Activated effector memory CD4-positive, alpha-beta T cell treated with Interleukin-2 at 50 U/mL for 16 hours (primary cell): ENCODE measurements at places on chromosomes 4 and X.

DNA sequence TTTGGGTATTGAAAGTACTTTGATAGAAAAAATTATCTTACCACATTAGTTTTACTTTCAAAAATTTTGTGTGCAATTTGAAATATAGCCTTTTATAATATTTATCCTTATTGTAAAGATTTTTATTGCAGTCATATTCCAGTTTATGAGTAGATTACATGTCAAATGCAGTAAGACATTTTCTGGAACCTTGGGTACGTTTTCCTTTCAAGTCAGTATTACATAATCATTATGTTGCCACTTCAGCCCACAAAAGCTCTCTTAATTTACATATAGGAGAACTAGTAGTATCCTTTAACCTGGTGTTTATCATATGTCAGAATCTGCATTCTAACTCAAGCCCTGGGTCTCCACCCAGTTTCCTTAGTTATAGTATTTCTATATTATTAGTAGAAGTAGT lies 98.5 kb downstream of the CENPC start:
- no peak for DNase-seq

GRCh38 chrX:123713841-123714240 lies 19.0 kb downstream of the THOC2 start:
- no peak for DNase-seq

GRCh38 chr4:24630937-24631336 lies 46.6 kb upstream of the DHX15 start:
- no peak for DNase-seq

GRCh38 chr4:86927843-86928395 lies 6.9 kb upstream of the AFF1 start:
- DNase-seq = no peak

DNA sequence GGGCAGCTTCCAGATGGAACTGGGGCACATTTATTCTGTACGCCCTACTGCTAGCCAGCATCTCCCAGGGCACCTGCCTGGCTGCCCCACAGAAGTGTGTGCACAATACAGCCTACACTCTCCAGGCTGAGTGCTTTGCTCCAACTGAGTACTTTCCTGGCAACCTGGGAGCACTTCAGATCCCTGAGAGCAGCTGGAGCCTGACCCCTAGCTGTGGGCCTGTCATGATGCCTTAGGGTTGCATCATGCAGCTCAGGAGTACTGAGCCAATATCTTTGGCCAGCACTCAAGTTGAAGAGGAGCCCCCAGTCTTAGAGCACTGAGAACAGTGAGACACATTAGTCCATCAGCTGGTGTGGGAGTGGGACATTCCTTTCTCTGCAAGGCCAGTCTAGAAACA lies 321.9 kb downstream of the CFAP47 start:
- no peak for DNase-seq

- no peak for DNase-seq
Observed at GRCh38 chr4:101701551-101701950, 89.0 kb upstream of the BANK1 start.

DNA sequence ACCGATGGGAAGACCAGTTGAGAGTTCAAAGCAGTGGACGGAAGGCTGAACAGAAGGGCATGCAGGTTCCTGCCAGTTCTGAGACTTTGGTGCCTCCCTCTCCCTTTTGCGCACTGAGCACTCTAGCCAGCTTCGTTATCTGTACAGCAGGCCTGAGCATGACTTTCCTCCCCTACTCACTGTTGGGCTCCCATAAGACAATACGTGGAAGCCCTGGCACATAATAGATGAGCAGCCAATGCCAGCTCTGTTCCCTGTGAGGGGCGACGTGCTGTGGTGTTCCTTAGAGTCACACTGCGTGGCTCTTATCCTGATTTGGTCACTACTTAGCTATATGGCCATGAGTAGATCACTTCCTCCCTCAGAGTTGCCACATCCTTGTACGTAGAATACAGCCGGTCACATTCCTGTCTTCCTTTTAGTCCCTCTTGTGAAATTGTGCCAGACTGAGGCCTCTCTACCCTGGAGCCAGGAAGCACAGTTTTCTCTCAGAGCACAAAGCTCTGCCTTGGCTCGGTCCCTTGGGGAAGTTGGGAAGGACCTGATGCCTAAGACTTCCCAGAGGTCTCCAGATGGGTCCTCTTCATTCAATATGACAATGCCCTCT lies 160.4 kb upstream of the MAMLD1 start:
- no peak for DNase-seq
